ENCODE measurements at places on chromosomes 4 and X.
A peak's percentile ranks its signal among the peaks of the same experiment; 100 is the strongest.

DNA sequence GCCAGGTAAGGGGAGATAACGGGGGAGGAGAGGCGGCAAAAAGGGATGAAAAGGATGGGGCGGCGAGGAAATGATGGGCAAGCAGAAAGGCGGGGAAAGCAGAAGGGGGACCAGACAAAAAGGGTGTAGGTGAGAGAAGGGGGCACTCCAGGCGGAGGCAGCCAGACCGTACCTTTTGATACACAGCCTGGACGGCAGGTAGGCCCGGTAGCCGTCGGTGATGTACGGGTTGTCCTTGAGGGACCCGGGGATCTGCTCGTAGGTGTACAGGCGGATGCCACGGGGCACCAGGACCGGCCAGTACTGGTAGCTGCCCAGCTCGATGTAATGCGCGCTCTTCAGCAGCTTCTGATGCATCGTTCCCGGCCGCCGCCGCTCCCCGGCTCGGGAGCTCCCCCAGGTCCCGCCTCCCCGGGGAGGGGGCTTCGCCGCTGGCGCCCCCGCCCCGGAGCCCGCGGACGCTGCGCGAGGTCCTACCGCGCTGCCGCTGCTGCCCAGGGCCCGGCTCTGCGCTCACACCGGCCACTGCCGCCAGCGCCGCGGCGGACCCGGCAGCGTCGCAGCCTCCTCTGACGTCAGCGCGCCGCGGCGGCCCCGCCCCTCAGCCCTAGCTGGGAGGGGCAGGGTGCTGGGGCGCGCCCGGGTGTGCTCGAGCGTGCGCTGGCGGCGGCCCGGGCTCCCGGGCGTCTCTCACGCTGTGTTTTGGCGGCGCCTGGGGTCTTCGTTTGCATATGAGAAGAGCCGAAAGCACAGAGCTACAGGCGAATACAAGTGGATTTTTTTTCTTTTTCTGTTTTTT lies at the start of gene PAQR3:
TSS of gene PAQR3 (minus strand) at position 571 of the 799 bp plus-strand sequence. CDS start at position 357, 214 bp downstream.
- peak; percentile 97 for DNase-seq

DNA sequence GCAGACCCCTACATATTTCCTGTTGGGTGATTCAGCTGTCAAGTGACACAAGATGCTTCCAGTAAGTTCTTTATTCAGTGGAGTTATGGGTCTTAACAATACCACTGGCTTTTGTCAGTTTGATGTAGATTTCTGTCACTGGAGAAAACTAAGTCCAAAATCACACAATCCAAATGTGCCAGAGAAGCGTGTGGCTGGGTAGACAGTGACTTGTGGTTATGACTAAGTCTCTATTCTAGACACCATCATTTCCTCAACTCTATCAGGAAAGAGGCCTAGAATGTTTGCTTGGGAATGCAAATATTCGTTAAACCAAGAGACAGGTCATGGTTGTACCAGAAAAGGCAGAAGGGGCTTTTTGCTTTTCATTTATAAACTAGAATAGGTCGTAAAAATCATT lies 54.4 kb upstream of the HS3ST1 start:
- no peak for DNase-seq

DNA sequence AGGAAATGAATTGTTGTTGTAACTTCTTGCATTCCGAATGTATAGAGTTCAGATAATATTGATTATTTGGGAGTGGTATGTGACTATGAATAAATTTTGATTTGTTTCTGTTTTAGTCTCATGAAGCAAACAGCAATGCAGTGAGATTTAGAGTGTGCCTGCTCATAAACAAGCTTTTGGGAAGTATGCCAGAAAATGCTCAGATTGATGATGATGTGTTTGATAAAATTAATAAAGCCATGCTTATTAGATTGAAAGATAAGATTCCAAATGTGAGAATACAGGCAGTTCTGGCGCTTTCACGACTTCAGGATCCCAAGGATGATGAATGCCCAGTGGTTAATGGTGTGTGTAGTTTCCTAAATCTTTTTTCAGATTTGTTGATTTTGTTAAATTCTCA lies 2.0 kb downstream of the NCAPG start:
- DNase-seq = no peak

DNA sequence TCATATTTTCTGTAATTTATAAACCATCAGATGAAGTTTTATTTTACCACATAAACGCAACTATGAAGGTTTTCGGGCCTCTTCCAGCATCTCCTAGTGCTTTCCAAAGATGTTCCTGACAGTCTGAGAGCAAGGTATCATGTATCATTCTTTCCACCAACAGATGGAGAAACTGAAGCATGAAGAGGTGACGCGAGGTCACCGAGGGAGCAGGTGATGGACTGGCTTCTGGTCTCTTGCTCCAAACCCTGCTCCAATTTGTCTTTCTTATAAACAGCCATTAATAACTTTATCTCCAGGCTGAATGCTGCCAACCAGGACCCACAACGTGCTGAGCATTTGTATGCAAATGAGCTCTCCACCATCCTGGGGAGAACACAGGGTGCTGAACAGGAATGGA lies 86.3 kb upstream of the MAML3 start:
- no peak for DNase-seq

- DNase-seq = no peak
Observed at GRCh38 chr4:7766086-7766485, 173.6 kb downstream of the AFAP1 start.

DNA sequence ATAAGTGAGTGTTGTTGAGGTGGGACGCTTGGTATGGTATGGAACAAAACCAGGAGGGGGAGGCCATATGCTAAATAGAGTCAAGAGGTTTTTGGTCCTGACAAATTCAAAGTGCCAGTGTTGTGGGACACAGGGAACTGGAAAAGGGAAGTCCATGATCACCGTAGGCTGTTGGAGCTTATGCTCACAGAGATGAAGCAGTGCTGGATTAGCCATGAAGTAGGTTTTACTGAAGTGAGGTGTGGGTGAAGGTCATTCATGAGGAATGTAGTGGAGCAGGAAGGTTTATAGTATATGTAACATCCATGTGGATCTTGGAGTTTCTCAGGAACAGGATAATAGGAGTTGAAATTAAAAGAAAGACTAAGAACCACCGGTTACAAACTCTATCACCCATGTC lies 256.1 kb upstream of the PITX2 start:
- DNase-seq = no peak

DNA sequence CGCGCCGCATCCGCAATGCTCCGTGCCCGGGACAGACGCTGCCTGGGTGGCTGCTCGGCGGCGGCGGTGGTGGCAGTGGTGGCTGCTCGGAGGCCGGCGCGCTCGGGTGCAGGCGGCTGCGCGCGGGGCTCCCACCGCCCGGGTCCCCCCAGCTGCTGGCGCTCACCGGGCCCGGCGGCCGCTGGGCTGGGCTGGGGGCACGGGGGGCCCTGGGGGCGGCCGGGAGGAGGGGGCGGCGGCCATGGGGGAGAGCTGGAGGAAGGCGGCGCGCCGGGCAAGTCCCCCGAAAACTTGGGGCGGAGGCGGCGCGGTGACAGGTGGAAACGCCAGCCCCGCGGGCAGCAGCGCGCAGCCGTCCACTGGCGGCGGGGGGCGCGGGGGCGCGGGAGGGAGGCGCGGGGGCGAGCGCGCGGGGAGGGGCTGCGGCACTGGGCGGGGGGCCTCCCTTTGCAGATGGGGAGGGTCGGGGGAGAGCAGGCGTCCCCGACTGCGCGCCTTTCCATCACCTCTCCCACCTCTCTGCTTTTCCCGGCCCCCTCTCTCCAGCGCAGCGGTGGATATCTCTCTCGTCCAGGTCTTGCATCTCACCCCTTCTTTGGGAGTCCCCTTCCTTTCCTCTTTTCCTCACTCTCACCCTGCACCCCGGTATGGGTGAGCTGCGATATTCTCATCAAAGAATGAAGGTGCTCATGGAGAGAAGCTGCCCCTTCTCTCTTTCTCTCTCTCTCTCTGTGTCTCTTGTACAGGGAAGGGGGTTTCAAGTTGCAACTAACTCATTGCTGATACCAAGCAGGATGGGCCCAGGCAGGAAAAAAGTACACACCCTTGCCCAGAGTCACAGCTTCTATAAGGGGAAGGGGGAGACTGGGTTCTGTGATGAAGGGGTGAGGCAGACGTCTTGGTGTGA lies 83.7 kb upstream of the DHRSX start:
- DNase-seq = no peak

GRCh38 chrX:63513825-63514568 lies 162.9 kb upstream of the SPIN4 start:
- DNase-seq = peak; percentile 65

GRCh38 chr4:2788532-2789103 lies 4.3 kb upstream of the SH3BP2 start:
- peak; percentile 70 for DNase-seq

DNA sequence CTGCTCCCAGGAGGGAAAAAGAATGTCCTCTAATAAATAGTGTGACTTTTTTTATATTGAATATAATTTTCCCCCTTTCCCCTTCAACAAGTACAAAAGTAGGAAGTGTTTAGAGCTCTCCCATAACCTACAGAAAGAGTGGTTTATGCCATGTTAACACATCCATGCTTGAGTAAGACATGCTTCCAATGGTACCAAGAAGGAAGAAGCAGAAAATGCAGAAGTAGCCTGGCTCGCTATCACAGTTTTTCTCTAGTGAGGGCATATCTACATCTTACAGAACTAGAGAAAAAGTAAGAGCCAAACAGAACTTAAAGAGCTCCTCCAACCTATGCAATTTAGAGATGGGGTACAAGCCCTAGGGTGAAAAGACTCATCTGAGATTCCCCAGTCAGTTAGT lies 82.5 kb downstream of the ARHGEF9 start:
- DNase-seq = no peak

DNA sequence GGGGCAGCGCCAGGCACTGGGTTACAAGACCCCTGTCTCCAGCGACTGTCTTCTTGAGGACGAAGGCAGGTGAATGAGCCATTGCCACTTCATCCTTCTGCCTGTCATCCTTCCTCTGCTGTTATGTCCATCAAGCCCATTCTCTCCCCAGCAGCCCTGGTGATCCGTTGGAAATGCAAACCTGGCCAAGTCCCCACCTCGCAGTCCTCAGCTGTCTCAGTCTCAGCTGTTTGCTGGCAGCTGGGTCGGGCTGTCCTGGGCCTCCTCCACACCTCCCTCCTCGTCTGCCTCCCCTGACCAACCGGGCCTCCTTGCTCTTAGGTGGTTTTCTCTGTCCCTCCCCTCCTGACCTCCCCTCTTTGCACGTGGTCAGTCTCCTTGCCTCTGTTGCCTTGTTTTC lies 38.0 kb downstream of the PTTG2 start:
- DNase-seq = no peak

DNA sequence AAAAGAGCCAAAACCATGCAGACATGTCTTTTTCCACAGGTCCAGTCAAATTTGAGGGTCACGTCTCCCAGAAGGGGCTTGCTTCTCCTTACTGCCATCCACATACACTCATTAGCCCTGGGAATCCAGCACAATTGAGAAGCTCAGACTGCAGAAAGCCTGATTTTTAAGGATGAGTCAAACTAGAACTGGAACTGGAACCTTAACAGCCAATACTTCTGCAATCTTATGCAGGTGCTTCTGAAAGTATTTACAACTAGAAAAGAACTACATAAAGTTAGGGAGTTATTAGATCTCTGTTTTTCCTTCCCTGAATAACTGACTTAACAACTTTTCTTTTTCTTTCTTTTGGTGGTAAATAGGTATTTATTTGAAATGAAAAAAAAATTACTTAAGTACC lies 86.3 kb downstream of the CDS1 start:
- DNase-seq = no peak

DNA sequence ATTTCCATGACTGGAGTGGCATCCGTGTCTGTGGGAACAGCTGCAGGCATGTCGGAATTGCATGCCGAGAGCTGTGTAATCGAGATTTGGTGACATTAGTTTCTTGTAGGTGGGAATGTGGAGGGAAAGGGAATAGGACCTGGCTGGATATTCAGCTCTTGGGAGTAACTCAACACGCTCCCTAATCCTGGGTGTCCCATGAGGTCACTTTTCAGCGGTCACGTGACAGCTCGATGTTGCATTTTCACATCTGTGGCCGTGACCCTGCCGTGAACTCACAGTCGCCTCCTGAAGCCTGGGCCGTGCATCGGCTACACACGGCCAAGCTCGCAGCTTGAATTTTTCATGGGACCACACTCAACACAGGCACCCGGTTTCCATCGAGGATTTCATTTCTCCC lies 25.8 kb upstream of the PSAPL1 start:
- no peak for DNase-seq

GRCh38 chr4:186724058-186724863 lies 605 bp upstream of the FAT1 start:
- DNase-seq = peak; percentile 52

DNA sequence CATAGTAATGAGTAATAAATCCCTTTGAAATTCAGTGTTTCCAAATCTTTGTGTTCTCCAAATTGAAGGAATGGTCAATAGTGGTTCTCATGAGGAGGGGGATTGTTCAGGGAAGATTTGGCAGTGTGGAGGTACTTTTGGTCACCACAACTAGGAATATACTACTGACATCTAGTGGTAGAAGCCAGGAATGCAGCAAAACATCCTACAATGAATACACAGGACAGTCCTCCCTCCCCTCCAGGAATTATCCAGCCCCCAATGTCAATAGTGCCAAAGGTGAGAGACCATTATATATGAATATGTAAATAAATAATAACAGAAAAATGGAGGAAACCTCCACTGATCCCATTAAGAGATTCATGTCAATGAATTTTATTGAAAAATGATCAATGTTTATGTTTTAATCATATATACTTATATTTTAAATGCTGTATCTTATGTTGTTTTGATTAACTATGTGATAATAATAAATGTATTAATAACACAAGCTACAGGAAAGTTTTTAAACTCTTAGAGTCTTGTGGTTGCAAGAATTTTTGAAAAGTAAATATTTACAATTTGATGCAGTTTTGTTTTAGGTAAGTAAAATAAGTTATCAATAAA lies 14.4 kb upstream of the FAM9A start:
- DNase-seq = peak; percentile 63

DNA sequence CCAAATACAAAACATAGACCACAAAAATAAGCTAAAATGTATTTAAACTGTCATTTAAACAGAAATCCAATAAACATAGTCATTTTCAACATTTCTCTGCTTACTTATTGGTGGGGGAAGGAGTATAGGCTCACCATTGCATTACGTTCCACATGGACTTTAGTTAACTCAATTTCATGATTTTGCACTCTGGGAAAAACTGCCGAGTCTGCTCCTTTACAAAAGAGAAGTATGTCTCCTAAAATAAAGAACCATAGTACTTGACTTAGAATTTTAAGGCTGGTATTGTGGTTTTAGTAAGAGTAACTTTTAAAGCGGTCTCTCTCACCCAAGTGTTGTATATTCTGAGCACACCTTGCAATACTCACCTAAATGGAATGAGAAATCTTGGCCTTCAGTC lies 75.1 kb upstream of the MCF2 start:
- no peak for DNase-seq

- no peak for DNase-seq
Observed at GRCh38 chr4:84455697-84456096, 43.4 kb downstream of the NKX6-1 start.

- no peak for DNase-seq
Observed at GRCh38 chrX:149715468-149715867, 3.6 kb downstream of the MAGEA11 start.
